EH (cell line): ENCODE measurements at places on chromosomes 6 and 20.

DNA sequence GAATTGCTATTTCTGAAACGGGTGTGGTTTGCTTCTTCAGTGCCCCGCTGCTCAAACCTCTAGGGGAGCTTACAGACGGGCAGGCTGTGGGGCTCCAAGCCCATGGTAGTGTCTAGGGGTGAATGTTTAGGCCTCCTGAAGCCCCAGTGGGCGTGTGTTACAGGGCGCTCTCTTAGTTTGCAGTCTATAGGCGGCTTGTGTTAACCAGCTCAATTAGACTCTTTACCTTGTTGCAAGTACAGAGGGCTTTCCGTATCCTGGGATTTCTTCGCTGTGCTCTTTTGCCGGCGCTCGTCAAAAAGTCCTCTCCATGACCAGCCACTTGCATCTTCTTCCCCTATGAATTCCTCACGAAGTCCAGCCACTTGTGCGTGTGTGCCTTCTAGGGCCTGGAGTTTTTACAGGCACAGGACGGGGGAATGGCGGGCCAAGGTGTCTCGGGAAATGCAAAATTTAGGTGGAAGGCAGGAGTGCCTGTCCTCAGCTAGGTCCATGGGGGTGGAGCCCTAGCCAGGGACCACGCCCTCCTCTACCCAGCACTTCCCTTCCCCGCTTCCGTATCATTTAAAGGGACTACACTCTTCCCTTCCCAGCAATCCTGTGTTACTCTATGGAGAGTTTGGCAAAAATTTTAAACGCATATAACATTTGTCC, 94.5 kb downstream of the HTR1B start:
- peak; percentile 40 for DNase-seq

DNA sequence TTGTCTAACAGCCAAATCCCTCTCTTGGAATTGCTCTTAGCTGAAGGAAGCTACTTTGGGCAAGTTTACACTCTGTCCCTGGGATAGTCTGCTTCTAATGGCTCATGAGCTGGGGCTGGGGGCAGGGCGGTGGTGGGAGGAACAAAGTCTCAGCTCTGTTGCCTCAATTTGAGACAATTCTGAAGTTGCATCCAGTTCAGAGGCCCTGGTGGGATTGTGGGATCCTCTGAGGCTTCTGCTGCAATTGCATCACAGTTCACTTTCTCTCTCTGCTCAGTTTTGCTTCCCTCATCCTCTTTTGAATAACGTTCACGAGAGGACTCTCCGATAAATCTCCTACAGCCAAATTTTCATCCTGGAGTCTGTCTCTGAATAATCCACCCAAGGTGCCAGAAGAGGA, 440.6 kb upstream of the SLC35B3 start:
- no peak for DNase-seq

- DNase-seq = peak; percentile 14
Measured at GRCh38 chr6:76885861-76886301, 577.4 kb downstream of the HTR1B start.

DNA sequence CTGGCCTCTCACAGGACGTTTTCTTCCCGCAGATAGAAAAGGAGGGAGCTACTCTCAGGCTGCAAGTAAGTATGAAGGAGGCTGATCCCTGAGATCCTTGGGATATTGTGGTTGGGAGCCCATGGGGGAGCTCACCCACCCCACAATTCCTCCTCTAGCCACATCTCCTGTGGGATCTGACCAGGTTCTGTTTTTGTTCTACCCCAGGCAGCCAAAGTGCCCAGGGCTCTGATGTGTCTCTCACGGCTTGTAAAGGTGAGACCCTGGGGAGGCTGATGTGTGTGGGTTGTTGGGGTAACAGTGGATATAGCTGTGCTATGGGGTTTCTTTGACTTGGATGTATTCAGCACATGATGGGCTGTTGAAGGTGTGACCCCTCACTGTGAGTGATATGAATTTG, 52.0 kb upstream of the POLR1H start:
- no peak for DNase-seq

DNA sequence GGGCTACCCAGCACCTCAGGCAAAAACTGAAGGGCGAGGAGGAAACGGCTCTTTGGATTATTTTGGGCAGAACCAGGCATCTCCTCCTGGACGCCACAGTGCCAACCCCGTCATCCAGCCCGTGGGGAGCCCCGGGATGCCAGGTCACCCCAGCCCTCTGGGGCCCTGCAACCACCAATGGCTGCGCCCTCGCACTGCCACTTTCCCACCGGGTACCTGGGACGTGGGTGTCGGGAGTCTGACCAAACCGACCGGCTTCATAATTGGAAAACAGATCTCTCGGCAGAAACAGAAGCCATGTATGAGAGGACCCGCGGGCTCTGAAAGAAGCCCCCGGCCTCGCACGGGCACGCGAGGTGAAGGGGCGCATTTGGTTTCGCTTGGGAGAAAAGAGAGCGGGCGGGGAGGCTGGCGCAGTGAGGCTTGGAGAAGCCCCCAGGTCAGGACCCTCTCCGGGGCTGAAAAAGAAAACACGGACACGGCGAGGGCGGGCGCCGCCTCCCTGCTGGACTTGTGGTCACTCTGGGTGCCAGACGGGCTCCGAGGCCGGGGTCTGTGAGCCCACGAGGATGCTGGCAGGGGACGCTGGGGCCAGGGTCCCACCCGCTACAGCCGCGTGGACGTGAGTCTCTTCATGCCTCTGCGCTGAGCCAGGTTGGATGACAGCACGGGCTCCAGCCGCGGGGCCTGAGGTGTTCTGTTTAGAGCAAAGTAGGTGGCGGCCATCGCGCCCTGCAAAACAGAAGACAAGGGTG, 29.6 kb upstream of the MPC1 start:
- no peak for DNase-seq

DNA sequence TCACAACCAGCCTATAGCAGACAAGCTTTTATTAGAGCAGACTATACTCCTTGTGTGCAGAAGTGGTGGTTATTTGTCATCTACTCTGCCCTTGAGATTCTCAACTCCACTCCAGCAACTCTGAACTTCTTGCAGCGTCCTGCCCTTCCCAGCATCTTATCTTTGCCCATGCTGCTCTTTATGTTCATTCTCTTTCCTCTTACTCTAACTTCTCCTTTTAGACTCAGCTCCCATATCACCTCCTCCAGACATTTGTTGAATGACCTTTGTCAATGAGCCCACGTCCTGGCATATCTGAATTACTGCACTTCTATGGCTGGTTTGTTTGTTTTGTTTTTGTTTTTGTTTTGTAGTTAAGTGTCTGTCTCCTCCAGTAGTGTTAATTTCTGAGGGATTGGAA, 81.2 kb downstream of the KCNQ5 start:
- no peak for DNase-seq

DNA sequence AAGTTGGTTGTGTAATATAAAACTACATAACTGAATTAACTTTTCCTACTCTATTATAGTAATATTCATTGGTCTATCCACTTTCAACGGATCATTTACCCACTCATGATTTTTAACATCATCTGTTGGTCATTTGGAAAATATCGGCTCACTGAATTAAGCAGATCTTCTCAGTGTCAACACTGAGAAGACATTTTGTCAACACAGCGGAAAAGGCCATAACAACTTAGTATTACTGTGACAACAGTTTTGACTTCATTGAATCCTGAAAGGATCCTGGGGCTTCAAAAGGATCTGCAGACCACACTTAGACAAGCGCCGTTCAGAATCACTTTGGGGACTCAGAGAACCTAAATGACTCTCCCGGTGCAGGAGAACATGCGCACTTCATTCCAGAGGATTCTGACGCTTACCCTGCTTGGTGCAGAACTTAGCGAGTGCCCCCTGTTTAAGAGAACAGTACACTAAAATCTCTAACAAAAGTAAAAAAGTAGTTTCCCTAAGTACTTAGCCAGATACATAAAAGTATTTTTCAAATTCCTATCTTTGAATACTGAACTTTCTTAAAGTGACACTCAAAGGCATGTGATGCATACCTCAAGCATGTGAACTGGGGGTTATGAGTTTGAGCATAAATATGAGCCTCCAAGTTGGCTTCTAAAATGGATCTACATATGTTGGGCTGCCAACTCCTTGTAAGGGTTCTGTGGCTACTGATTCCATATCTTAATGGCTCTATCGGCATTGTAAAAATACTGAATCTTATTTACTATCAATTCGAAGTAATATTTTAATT, 4.0 kb downstream of the ZBTB2 start:
- DNase-seq = peak; percentile 87

GRCh38 chr20:366041-366718, 14.4 kb upstream of the TRIB3 start:
- peak; percentile 16 for DNase-seq

GRCh38 chr6:25279748-25280343, 672 bp downstream of the CARMIL1 start:
- DNase-seq = peak; percentile 11

DNA sequence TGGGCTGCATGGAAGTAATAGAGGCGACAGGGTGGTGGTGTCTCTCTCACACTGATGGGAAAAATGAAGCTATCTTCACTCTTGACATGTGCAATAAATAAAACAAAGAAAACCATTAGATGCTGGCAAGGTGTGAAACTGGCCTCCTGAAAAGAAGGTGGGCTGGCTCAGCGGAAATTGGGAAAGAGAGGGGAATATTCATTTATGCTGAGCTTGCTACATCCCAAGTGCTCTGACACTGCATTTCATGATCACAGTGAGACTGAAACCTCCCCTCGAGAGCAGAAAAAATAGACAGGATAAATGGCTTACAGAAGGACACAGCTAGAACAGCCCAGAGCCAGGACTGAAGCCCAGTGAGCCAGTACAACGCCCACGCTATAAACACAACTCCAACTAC, 112.1 kb upstream of the SMLR1 start:
- DNase-seq = no peak

- peak; percentile 81 for DNase-seq
Measured at GRCh38 chr6:118709859-118710350, 58.5 kb upstream of the CEP85L start.

GRCh38 chr6:83199173-83199862, 6.2 kb downstream of the RWDD2A start:
- DNase-seq = no peak

DNA sequence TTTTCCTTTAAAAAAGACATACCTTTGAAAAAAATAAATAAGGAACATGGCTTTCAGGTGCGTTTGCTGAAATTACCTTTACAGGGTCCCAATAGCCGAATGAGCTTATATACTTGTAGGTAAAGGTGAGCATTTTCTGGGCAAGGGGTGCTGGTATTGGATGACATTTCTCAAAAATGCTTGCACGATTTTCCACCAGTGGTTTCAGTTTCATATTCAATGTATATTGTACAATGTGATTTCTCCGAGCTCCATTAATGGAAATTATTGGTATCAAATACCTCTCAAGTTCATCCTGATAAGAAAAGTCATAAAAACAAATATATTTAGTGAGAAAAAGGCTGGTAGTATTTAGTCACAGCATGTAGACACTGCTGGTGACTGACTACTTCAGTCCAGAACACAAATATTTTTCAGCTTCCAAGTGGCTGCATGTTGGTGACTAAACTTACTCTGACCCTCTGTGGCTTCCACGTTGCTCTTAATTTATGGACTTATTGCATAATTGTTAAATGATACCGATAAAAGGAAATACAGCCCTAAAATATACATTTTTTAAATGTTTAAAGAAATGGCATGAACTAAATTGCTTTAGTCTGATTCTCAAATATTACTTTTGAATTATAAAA, 32.9 kb upstream of the ZBTB24 start:
- DNase-seq = peak; percentile 37

DNA sequence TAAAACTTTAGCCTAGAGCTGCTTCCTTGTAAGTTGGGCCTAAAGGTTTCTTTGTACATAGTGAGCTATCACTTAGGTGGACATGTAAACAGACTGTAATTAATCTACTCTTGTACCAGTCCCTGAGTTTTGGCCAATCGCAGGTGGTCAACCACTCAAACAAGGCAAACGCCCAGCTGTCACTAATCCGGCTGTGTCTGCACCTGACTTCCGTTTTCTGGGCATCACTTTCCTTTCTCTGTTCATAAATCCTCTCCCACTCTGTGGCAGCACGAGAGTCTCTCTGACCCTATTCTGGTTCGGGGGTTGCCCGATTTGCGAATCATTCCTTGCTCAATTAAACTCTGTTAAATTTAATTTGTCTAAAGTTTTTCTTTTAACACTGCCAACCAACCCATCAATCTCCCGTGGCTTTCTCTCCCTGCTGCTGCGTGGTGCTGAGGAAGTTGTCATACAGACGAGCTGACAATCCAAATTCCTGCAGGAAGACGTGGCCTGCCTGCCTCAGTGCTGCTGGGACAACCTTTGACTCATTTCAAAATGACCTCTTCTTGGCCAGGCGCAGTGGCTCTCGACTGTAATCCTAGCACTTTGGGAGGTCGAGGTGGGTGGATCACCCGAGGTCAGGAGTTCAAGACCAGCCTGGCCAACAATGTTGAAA, 206.3 kb downstream of the QKI start:
- peak; percentile 40 for DNase-seq

- no peak for DNase-seq
Measured at GRCh38 chr6:15593798-15594197, 69.0 kb downstream of the DTNBP1 start.

- DNase-seq = peak; percentile 62
Measured at GRCh38 chr20:58112017-58112781, 116.3 kb downstream of the ANKRD60 start.

DNA sequence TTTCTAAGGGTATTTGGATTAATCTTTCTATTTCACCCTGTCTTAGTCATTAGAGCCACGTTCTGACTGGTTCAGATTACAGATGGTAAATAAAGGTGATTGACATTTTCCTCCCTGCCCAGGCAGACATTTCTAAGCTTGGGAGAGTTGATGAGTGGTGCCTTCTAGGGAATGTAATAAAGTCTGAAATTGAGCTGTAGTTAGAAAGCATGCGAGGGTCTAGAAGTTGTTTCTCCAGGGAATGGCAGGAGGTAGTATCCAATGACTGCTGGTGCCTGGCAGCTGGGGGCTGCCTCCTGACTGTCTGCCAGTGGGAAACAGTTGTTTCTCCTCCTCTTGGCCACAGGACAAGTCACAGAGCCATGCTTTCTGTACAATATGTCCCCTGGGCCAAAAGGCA, 14.6 kb downstream of the EDN3 start:
- DNase-seq = no peak

GRCh38 chr6:31701666-31702404, 1.3 kb downstream of the ABHD16A start:
- peak; percentile 44 for DNase-seq

GRCh38 chr6:44456070-44456965, 68.8 kb downstream of the CDC5L start:
- DNase-seq = peak; percentile 71

- DNase-seq = peak; percentile 3
Measured at GRCh38 chr6:118249680-118250079, 298.4 kb upstream of the PLN start.

DNA sequence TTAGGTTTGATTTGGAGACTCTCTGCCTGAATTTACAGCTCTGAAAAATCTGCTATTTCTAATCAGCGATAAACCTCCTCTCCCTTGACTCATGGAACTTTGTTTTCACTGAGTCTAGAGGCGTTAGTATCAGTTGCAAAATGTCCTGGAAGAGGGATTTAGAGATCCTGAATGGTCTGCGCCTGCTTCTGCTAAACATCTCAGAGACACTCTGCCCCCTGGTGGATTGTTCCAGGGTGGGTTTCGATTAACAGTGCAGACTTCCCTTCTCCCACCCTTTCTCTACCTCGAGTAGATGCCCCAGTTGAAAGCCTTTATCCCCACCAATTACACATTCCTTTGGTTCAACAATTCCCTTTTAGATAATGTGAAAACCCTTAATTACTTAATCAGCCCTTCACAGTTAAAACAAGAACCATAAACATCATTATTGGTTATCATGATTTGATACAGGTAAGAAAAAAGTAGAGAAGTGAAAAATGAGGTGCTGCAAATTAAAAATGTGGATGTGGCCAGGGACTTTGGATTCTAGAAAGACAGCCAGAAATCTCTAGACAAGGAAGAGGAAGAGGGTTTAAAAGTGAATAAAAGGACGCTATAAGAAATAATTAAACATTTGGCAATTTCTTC, 5.5 kb downstream of the HTR1B start:
- peak; percentile 93 for DNase-seq

GRCh38 chr20:57712851-57713504, 3.2 kb upstream of the PMEPA1 start:
- DNase-seq = no peak
